Hippocampal formation (tissue), 2 donors: ENCODE measurements at places on chromosomes 3 and 15.

- no peak for DNase-seq
Measured at GRCh38 chr3:4491855-4492207, 1.3 kb upstream of the ITPR1 start.

DNA sequence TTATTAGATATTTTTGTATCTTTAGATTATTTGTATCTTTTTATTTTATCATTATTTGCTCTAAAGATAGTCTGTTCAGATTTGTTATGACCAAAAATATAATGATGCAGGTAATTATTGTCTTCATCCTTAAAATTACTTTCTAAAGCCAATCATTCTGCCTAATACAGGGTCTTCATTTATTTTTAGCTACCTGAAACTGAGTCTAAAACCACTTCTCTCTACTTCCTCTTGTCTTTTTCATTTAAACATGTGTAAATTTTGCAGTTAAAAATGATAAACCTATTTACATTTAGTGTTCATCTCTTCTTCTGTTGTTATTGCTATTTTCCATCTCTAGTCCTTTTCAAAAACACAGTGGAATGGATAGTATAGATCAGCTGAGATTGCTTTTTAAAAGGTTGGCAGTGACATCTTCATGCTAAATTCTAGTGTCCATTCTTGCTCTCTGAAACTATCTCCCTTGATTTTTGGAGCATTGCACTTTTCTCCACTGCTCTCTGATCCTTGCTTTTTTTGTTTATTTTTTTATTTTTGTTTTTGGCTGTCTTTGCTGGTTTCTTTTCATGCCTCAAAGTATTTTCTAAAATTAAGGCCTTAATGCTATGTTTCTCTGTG is 91.8 kb downstream of the UBE2E2 start:
- no peak for DNase-seq

- DNase-seq = no peak
Measured at GRCh38 chr15:76313731-76314130, 2.5 kb upstream of the ETFA start.

DNA sequence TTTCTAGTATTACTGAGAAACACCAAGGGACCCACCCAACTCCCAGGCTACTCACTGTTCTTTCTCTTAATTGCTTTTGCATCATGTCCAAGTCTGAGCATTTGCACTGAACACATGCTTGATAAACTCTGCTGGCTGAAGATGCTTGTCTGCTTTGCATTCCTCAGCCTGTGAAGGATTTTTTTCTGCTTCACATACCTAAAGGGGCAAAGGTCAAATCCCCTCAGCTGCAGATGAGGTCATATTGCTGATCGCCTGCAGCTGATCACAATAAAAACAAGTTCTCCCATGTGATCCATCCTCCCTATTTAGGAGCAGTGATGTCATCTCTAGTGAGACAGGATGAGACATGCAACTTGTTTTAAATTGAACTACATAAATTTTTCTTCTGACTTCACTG is 84.6 kb upstream of the DCBLD2 start:
- DNase-seq = no peak

DNA sequence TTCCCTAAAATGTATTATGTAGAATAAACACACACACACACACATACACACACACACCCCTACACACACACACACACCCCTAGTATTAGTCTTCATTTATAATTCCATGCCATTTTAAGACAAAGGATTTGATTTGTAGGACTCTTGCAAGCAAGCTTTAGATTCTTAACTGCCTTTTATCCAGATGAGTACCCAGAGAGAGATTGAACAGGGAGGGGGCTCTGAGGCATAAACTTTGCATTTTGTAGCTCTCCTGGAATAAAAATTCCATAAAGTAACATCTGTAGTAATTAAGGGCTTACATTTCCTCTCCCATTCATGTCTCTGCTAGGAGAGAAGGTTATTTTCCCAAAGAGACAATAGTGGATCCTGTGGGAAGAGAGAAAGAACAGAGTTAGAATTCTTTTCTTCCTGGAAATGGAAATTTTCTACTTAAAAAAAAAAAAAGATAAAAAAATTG is 479.4 kb downstream of the RBMS3 start:
- no peak for DNase-seq

- DNase-seq = no peak
Measured at GRCh38 chr3:194278186-194278845, 72.8 kb downstream of the CPN2 start.

GRCh38 chr3:56903231-56903782 is 101.6 kb upstream of the ARHGEF3 start:
- DNase-seq = no peak

- no peak for DNase-seq
Measured at GRCh38 chr3:149891621-149892020, 78.6 kb downstream of the RNF13 start.

GRCh38 chr15:40940296-40940801 is 11.2 kb downstream of the DLL4 start:
- no peak for DNase-seq

DNA sequence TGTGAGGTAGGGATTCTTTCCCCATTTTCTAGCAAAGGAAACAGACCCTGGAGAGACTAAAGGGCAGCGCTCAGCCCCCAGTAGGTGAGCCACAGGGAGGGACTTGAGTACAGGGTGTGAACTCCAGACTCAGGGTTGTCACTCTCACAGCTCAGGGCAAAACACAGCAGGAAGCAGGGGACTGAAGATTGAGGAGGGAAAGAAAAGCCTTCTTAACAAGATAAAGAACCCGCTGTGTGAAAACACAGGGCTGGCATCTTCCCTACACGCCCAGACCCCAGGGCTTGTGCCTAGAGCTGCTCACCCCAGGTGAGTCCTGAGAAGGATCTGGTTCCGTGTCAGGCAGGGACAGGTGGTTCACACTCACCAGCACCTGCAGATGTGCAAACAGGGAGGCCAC is 59.6 kb downstream of the ABTB1 start:
- no peak for DNase-seq
